ENCODE measurements at places on chromosomes 13 and 19. TPM values are rescaled to one million over a fixed set of nuclear protein-coding genes. Genes with fewer than 3 reads are reported as not detected.

RNF17 gene
- total RNA-seq, result not detected

DNA sequence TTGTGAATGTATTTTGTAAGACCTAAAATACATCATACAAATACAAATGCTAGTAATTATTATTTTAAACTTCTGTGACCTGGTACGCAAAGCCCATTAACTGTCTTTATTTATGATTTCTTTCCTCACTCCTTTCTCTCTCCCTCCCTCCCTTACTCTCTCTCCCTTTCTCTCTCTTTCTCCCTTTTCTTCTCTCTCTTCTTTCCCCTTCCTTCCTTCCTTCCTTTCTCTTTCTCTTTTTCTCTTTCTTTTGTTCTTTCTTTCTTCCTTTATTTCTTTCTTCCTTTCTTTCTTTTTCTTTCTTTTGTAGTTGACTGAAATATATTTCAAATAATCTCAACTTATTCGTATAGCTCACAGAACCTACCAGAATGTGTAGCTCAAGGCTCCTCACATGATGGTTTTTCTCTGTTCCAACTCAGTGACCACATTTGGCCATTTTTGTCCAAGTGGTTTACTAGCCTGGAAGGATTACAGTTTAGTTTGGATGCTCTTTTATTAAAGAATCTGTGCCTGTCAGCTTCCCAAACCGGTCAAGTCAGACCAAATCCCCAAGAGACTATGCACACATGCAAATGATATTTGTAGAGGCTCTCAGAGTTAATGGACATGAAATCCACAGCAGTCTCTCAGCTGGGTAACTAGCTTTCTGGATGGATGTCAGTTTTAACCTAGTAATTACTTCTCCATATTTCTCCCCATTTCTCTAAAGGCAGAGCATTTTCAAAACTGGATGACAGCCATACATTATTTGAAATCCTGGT is 71.7 kb downstream of the POSTN start:
- no peak for DNase-seq

DNA sequence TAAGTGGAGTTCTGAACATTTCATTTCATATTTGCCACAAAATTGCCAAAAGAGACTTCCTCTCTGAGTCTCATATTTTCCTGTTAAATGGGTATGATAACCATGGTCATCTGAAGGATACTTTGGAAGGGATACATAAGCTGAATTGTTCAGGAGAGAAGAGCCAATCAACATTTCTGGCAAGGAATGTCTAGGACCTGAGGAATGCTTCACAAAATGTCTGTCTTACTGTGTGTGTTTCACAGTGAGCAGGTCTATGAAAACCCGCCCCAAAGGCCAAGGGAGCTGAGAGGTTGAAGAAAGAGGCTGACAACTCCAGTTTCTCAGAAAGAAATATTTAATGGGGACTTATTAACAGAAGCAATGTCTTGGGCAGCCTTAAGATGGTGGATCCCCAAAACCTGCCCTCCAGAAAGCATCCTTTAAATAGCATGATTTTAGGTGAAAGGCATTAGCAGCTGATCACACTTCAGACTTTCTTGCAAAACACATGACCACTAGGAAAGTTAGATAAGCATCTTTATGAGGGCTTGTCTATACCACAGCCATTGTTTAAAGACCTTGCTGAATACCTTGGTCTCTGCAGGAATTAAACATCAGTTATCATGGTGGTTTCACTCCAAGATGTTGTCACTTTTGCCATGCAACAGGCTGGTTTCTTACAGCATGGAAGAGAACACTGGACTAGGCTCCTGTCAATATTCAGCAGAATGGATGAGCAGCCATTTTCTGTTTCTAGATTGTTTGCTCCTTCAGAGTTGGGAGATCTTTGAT is 78.9 kb downstream of the TNFSF11 start:
- no peak for DNase-seq

DNA sequence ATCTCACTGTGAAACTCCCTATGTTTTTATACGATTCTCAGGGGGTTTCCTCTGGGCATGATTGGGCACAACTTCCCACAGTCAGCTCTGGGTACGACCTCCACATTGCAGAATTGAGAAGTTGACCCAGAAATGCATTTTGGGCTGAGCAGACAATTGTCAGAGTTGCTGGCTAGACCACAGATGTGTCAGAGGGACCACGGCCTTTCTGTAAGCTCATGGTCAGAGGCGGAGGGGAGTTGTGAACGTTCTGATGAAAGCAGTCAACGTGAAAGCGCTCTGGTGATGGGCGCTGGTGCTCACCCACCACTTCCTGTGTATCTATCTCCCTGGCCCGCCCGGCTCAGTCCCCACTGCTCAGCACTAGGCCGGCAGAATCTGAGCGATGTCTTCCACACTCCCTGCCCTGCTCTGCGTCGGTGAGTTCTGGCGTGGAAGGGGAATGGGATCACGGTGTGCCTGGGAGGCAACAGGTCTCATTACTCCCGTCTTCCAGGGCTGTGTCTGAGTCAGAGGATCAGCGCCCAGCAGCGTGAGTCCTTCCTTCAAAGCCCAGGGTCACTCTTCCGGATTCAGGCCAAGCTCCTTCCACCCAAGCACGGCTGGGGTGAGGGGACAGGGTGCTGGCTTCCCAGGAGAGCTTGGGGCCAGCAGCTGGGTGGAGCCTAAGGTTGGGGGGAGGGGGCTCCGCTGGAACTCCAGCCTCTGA is at the start of gene NCR1:
TSS of gene NCR1 (plus strand) at position 346 of the 709 bp plus-strand sequence. CDS start at position 386, 40 bp downstream.
- DNase-seq, result no peak

- no peak for DNase-seq
Measured at GRCh38 chr19:28546148-28546685, 666.7 kb downstream of the UQCRFS1 start.

CCNA1 gene
- total RNA-seq, result not detected

DNA sequence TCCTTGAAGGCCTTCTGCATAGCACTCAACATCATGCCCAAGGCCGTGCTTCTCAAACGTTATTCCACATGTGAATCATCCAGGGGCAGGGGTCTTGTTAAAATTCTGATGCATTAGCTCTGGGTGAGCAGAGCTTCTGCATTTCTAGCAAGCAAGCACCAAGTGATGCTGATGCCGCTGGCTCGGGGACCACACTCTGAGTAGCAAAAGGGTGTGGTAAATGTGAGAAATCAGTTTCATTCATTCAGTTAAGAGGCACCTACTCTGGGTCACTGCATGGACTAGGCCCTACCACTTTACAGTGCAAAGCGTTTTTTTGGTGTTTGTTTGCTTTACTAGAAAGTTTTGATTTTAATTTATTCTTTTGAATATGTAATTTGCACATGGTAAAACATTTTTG is 7.2 kb downstream of the KRTDAP start:
- no peak for DNase-seq

DNA sequence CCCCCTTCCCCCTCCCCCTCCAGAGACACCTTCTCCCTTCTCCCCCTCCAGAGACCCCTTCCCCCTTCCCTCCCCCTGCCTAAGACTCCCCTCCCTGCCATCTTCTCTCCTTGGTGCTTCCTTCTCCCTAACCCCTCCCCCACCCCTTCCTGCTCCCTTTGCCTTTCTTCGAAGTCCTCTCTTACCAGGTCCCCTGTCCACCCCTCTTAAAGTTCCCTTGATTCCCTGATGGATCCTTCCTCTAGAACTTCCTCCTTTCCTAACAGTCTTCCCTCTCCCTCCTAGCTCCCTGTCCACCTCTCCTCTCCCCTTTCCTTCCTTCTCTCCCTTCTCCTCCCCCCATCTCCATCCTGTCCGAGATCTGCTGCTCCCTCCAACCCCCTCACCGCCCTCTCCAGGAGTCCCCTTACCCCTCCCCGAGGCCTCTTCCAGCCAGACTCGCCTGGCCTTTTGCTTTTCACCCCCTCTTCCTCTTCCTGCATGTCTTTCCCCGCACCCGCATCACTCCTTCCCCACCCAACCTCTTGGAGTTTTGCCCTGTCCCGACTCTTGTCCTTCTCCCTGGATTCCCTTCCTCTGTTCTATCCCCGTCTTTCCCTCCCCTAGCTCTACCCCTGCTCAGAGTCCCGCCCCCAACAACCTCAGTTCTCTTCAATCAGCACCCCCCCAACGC is 3.1 kb downstream of the TNFSF9 start:
- DNase-seq, result no peak

DNA sequence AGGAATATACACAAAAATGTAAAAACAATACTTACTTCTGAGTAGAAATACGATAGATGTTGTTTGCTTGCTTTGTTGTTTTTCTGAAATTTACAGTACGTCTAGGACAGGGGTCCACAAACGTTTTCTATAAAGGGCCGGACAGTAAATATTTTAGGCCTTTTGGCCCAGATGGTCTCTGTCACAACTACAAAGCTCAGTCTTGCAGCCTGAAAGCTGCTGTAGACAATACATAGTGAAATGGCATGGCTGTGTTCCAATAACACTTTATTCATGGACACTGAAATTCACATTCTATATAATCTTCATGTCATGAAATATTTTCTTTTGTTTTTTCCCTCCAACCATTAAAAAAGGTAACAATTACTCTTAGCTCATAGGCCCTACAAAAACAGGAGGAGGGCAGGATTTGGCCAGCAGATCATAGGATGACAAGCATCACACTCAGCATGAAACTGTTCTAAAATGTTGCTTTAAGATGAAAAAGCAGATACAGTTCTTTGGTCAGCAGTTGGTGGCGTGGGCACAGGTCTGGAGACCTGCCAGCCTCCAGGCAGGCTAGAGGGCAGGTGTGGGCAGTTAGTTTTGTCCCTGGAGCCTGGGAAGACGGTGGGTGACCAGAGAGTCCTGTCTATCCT is at the start of gene EDDM13:
TSS of gene EDDM13 (plus strand) at position 588 of the 638 bp plus-strand sequence. CDS start 87 bp downstream, outside the sequence.
- DNase-seq, result no peak

Data from PC-9 (cell line).